ENCODE measurements at places on chromosomes 2 and 18.
A peak's percentile ranks its signal among the peaks of the same experiment; 100 is the strongest.

DNA sequence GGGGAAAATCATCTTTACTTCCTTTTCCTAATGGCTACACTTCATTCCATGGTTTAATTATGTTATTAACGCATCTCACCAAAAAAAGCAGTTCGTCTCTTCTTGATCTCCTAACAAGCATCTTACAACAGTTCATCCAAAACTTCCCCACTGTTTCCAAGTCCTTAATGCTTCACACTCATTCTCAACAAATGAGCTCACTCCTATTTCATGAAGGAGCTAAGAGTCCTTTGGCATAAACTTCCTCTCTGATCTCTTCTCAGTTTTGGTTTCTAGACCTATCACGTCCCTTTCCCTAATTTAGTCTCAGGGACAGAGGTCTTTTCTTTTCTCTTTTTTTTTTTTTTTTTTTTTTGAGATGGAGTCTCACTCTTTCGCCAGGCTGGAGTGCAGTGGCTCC, 205.9 kb upstream of the SLC39A10 start:
- DNase-seq = peak; percentile 5

DNA sequence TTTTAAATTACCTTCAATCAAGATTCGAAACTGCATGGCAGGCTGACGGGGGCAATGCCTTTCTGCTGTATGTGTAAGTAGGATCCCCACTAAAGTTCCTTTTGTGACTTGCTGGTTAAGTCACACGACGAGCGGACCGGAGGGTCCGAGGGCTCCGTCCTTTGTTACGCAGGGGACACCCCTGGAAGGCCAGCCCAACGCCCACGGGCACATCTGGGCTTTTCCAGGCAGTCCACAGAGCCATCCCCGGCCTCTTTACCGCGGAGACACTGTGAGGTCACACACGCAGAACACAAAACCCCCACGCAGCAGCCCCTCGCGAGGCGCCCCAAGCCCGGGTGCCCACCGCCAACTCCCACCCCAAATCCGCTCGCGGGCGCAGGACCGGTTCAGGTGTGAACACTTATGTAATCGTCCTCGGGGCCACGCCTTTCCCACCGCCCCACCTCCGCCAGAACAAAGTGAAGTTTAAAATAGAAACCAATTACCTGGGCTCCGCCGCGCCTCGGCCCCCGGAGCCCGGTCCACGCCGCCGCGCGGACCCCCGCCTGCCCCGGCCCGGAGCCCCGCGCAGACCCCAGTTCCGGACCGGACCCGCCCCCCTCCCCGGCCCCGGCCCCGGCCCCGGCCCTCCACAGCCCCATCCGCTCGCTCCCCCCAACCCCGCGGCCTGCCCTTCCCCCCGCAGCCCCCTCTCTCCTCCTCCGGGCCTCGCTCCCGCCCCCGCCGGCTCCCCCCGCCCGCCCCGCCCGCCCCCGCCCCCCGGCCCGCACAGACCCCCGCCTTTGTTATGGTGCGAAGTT, 4.2 kb downstream of the ZNF516 start:
- DNase-seq = no peak

DNA sequence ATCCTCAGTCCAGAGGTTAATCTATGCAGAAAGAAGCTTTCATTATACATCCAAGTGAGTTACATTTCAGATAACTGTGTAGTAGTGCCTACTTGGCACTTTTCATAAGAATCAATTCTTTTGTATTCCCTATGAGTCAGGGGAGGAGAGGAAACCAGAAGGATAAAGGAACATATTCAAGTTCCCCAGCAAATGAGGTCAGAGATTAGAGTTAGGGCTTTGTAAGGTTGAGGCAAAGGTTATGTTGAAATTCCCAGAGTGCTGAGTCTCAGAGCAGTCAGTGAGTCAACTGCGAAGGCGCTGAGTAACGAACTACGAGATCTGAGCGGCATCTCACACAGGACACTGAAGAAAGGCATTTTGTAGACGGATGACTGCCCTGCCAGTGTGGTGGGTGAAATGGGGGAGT, 25.1 kb upstream of the ME2 start:
- no peak for DNase-seq

- DNase-seq = no peak
Observed at GRCh38 chr2:112519506-112519905, 22.8 kb upstream of the POLR1B start.

- DNase-seq = no peak
Observed at GRCh38 chr2:221495731-221496130, 76.4 kb downstream of the EPHA4 start.

DNA sequence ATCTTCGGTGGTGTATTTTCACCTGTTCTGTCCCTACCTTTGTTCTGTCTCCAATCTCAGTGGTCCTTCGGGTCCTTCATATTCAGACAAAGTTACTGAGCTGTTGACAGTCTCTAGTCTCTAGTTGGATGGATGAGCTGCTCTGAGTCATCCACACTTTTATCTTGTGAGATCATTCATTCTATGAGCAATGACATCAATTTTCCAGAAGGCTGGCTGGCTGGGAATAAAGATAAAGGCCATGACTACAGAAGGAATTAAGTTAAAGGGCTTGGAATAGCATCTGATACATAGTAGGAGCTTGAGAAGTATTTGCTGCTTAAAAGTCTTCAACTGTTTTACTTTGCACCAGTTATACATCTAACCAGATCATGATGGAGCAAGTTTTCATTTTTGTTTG, 43.1 kb upstream of the SLC39A10 start:
- DNase-seq = peak; percentile 91

- no peak for DNase-seq
Observed at GRCh38 chr2:196183528-196184231, 12.3 kb upstream of the STK17B start.

DNA sequence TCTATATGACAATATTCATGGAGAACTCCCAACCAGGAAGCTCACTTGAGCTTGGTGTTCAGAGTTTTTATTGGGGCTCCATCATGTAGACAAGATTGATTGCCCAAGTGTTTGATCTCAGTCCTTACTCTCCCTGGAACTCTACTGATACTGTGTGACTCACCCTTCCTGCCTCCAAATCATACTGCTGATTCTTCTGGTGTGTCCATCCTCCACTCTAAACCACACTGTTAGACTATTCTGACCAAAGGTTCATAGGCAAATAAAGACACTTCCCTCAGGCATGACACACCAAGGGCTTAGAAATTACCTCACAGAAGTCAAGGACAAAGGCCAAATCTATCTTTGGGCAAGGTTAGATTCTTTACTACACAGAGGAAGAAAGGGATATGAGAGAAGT, 107.9 kb upstream of the CDH20 start:
- DNase-seq = peak; percentile 10

GRCh38 chr2:74001781-74002504, 17.2 kb downstream of the TET3 start:
- no peak for DNase-seq

GRCh38 chr2:166084301-166084700, 43.5 kb downstream of the SCN1A start:
- DNase-seq = no peak

DNA sequence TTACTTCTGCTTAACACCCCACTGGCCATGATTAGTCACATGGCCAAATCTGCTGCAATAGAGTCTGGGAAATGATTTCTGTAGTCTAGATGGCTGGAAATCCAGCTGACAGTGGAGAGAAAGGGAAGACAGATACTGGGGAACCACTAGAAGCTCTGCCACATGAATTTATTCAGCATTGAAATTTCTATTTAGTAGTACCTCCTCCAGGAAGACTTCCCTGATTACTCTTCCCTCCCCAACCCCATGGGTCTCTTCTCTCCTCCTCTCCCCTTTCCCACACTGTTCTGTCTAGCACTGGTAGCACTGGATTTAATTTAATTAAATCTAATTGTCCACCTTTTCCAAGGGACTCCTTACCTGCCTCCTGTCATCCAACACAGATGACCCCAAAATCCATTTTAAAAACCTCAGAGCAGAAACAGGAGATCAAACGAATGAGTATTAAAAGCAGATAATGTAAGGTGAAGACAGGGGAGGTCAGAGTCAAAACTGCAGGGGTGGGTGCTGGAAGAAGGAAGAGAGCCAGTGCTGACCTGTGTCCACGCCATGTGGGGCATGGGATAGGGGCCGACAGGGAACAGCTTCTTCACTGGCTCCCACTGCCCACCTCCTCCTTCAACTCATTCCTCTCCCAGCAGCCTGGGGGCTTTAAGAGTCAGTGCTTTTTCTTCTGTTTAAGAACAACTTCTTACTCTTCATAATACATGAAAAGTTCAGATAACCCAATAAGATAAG, 169.2 kb upstream of the HS6ST1 start:
- DNase-seq = no peak

- no peak for DNase-seq
Observed at GRCh38 chr2:164747140-164747539, 94.5 kb downstream of the COBLL1 start.

DNA sequence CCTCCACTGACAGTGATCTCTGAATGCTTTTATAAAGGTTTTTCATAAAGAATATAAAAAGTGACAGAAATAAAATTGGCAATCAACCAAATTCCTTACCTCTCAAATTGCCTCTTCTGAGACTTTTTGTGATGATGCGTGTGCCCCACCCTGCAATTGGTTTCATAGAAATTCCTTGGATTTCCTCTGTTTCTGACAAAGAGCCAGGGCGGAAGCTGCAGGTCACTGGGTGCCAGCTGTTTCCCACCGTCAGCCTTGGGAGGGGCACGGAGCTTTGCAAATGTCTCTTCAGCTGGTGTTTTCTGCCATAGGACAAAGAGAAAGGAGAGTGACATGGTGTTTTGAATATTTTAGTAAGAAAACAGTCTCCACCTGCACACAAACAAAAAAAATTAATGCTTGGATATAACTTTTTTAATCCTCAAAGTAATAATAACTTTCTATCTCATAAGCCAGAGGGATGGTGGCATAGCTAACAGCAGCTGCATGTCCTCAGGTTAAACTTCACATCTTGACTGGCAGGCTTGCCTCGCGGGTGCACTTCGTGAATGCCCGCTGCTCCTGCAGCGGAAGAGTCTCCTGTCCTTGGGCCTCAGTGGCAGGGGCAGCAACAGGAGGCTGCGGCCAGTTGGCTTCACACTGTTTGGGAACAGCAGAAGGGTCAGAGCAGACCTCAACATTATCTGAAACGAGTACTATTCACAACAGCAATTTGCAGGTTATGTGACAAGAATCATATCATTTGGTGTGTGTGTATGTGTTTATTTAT, 24.7 kb downstream of the AGAP1 start:
- DNase-seq = no peak

GRCh38 chr2:238105506-238106338, 5.6 kb downstream of the ESPNL start:
- no peak for DNase-seq

DNA sequence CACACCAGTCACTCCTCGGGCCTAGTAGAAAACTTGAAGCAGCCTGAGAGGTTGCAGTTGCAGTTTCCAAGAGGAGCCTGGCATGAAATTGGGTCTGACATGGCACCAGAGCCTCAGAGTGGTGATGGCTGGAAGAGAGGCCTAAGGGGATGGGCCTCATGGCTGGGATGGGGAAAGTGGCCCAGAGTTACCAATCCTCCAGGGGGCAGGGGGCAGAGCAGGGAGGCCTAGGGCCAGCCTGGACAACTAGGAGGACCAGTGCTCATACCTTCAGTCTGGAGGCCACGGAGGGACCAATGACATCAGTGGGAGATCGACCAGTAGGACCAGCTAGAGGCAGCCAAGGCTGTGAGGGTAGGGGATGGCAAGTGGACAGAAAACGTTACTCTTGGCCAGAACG, 15.1 kb upstream of the ADCY3 start:
- DNase-seq = no peak

- no peak for DNase-seq
Observed at GRCh38 chr2:27984153-27984552, 93.6 kb downstream of the BABAM2 start.

DNA sequence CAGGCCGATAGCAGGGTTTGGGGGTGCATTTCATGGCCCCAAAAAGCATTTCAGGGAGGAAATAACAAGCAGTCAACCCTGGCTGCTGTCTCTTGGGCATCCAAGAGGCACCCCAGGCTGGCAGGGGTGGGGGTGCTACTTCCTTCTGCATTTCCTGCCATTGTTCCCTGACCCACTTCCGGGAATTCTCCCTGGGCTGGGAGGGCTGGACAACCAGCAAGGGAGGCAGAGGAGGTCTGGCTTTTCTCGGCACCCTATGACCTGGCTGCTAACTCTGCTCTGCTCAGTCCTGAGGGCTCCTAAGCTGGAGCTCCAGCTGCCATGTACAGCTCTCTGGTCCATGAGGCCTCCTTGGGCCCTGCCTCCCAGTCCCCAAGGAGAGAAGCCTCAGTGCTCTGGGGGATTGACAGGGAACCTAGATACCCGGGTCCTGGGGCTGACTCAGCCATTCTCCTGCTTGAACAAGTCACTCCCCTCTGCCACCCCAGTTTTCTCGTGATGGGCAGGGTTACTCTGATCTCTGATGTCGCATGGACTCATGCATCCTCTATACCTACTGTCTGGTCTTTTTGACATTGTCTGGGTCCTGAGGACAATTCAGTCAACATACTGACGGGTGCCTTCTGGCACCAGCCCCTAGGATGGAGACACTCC, 47.2 kb downstream of the DYSF start:
- DNase-seq = no peak

DNA sequence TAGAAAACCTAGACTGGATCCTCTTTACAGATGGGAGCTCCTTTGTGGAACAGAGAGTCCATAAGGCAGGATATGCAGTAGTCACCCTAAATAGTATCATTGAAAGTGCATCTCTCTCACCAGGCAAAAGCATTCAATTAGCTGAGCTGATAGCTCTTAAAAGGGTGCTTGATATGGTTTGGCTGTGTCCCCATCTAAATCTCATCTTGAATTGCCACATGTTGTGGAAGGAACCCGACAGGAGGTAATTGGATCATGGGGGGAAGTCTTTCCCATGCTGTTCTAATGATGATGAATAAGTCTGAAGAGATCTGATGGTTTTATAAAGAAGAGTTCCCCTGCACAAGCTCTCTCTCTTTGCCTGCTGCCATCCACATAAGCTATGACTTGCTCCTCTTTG, 96.2 kb upstream of the RMP24 start:
- no peak for DNase-seq

- no peak for DNase-seq
Observed at GRCh38 chr2:37146062-37146461, 10.7 kb downstream of the EIF2AK2 start.

GRCh38 chr2:240463274-240463865, 27.9 kb downstream of the GPC1 start:
- DNase-seq = no peak

- no peak for DNase-seq
Observed at GRCh38 chr2:42752314-42752713, 11.6 kb downstream of the OXER1 start.

All from fibroblast of skin of abdomen (primary cell).